ENCODE measurements at places on chromosomes 12 and 14. TPM values are rescaled to one million over a fixed set of nuclear protein-coding genes. Genes with fewer than 3 reads are reported as not detected.
A peak's percentile ranks its signal among the peaks of the same experiment; 100 is the strongest.

- no peak for DNase-seq
These were observed 25.6 kb downstream of the NDUFA12 start for GRCh38 chr12:94977766-94978468.

The HOXC13 gene
- total RNA-seq = not detected

The MANSC4 gene
- total RNA-seq = not detected

The NINJ2 gene
- 16.3 TPM for total RNA-seq

DNA sequence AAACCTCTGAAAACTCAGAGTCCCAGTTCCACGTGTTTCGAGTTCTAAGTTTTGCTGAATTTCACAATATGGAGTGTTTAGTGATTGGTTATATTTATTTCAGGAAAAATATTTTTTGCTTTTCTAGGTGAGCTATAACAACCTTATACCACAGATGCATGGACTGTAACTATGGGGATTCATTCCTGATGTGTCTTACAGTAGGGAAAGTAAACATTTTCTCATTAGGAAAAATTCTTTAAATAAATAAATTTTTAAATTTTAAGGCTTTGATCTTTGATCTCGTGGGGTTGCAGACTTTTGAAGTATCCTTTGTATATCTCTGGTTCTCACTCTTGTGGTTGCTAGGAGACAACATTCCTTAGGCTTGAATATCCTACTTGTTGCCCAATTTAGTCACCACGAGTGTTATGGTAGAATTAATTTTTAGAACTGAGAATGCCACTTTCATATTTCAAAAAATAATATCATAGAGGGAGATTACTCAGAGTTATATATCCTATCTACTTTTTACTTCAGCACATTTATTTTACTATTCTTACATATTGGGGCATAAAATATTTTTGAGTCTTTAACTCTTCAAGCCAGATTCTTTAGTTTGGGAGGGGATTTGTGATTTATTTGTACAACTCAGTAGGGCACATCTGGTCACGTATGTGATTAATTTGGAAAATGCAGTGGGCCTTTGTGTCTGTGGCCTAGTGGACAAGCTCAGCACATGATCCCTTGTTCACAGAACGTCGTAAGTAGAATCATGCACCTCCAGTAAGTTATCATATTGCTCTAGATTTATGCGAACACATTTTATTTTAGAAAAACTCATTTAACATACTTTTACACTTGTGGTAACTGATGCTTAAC is 224.0 kb downstream of the TTC6 start:
- no peak for DNase-seq

- no peak for DNase-seq
These were observed 36.6 kb downstream of the KRT76 start for GRCh38 chr12:52740584-52740983.

DNA sequence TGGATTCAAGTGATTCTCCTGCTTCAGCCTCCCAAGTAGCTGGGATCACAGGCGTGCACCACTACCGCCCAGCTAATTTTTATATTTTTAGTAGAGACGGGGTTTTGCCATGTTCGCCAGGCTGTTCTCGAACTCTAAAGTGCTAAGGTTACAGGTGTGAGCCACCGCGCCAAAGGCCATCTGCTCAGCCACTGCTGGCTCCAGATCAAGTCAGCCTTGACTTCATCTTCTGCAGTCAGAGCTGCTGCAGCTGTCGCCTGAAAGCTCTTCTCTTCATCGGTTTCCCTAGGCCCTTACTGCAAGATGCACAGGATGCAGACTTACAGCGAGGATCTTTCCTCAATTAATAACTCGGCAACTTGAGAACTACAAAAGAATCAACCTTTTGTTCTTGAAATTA is 66.8 kb downstream of the CLIP1 start:
- no peak for DNase-seq

The CCDC92 gene
- total RNA-seq = 133 TPM

GRCh38 chr12:13905794-13906193 is 75.6 kb downstream of the GRIN2B start:
- no peak for DNase-seq

GRCh38 chr12:8544295-8544694 is 3.6 kb upstream of the CLEC4E start:
- peak; percentile 59 for DNase-seq

DNA sequence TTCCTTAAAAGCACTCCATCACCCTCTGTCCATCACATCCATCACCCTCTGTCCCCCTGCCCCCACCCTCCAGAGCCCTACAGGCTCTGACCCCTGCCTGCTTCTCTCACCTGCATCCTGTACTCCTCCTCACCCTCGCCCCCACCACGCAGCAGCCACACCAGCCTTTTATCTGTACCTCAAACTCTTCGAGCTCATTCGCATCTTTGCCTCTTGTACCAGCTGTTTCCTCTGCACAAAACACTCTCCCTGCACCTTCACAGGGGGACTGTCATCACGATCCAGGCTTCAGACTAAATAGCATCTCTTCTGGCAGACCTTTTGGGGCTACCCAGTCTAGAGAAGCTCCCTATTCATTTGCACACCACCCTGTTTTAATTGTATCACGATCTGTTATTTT is 24.1 kb downstream of the TMEM229B start:
- no peak for DNase-seq

GRCh38 chr14:41899416-41899815 is 292.7 kb downstream of the LRFN5 start:
- no peak for DNase-seq

GRCh38 chr12:3097836-3098235 is 20.7 kb downstream of the TSPAN9 start:
- DNase-seq = no peak

DNA sequence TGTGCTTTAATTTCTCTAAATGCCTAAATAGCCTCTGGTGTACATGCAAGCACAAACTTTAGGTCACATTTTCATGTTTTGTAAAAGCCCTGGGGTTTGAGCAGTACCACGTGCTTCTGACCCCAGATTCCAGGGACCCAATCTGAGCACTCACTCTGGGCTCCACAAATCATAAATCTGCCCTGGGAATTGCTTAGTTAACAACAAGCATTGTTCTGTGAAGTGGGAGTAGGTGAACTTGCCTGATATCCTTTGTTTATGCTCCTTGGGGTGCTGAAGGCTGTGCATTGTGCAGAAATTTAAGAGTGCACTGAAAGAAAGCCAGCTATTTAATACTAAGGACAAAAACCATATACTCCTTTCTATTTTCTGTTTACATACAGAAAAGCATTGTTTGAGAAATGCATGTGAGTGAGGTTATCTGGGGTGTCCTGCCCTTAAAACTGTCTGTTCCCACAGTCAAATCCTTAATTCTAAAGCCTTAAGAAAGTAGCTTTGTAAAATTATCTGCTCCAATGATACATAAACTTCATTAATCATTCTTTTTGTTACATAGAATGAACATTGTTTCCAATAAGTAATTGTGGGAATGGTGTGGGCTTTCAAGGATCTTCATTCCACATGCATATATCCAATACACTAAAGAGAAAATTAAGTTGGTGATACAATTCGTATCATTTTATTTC is 258.6 kb upstream of the NPAS3 start:
- DNase-seq = no peak

The OAS2 gene
- 27.0 TPM for total RNA-seq

- no peak for DNase-seq
These were observed 5.9 kb upstream of the SPTB start for GRCh38 chr14:64885559-64885958.

- DNase-seq = no peak
These were observed 267.4 kb upstream of the PELI2 start for GRCh38 chr14:55850825-55851241.

The SLCO1B1 gene
- total RNA-seq = not detected

- DNase-seq = no peak
These were observed 382.3 kb downstream of the PCNX1 start for GRCh38 chr14:71289536-71289935.

GRCh38 chr12:50082644-50083043 is 2.5 kb upstream of the SMARCD1 start:
- no peak for DNase-seq

DNA sequence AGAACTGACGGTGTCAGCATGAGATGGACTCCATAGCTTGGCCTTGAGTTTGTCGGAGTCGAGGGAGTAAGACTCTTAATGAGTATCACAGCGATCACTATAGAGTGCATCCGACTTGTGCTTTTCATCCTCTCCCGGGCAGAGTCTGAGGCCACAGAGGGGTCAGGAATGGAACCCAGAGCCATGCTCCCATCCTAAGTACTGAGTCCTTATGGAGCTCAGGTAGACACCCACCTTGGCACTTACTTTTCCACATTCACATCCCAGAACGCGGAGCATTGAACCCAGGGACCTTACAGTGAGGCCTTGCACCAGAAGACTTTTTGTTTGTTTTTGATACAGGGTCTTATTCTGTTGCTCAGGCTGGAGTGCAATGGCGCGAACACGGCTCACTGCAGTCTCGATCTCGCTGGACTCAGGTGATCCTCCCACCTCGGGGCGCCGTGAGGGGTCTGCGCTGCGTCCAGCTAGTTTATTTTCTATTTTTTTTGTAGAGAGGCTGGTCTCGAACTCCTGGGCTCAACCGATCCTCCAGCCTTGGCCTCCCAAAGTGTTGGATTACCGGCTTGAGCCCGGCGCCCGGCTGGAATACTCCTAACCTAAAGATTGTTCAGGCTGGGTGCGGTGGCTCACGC is 719 bp upstream of the SRSF9 start:
- no peak for DNase-seq

The CARMIL3 gene
- total RNA-seq = 14.2 TPM

DNA sequence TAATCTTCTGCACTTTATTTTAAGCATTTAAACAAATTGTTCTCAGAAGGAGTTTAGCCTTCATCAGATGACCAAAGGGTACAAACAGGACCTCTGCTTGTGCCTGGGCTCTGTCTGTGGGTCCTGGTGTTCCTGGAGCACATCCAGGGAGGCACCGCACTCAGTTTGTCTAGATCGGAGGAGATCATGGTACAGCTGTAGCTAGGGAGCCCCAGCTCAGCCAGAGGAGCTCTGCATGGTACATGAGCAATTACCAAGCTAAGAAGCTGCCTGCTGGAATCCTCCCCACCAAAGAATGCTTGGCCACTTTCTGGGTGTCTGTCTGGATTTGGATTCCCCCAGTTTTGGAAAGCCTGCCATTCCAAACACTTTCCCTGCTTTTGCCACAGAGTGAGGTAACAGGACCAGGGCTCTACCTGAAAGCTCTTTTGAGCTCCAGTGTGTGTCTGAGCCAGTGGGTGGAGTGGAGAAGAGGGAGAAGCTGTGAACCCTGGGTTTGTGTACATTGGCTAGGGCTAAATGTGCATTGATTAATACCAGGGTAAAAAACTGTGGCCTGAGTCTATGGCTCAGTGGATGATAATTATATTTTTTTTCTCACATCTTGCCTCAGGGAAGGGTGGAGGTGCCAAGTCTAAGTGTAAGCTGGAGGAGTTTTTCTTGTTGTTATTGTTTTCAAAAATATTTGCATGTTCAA is 163.7 kb upstream of the IGF1 start:
- DNase-seq = no peak

- DNase-seq = no peak
These were observed 29.5 kb upstream of the OSBPL8 start for GRCh38 chr12:76588881-76589565.

The ARHGDIB gene
- total RNA-seq = 16.1 TPM

The C2CD5 gene
- total RNA-seq = 136 TPM

The P3H3 gene
- 27.0 TPM for total RNA-seq

GRCh38 chr12:89884952-89885351 is 176.3 kb upstream of the ATP2B1 start:
- DNase-seq = no peak

The UBC gene
- total RNA-seq = 1,171 TPM

DNA sequence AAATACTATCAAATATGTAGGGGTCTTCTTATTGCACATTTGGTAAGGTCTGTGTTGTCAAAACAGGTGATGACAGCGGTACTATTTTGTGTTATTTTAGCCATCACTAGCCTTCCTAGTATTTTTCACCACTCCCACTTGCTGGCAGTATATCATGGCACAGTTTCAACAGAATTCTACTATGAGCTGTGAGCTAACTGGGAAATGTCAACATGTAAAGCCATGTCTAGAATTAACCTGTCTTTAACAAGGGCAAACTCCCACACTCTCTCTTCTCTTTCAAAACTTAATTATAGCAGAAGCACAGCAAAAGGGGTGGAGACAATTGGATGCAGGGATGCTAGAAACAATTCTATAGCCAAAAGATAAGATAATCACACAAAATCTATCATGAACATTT is 253.4 kb downstream of the PAX9 start:
- DNase-seq = no peak

The ST8SIA1 gene
- total RNA-seq = 52.0 TPM

The POTEG gene
- not detected for total RNA-seq

The MUCL1 gene
- not detected for total RNA-seq

- no peak for DNase-seq
These were observed 888 bp downstream of the C1QL4 start for GRCh38 chr12:49335955-49336644.

The PRB4 gene
- total RNA-seq = not detected

GRCh38 chr14:72636094-72636493 is 257.8 kb downstream of the DPF3 start:
- DNase-seq = no peak

The KCNK10 gene
- total RNA-seq = 12.5 TPM

DNA sequence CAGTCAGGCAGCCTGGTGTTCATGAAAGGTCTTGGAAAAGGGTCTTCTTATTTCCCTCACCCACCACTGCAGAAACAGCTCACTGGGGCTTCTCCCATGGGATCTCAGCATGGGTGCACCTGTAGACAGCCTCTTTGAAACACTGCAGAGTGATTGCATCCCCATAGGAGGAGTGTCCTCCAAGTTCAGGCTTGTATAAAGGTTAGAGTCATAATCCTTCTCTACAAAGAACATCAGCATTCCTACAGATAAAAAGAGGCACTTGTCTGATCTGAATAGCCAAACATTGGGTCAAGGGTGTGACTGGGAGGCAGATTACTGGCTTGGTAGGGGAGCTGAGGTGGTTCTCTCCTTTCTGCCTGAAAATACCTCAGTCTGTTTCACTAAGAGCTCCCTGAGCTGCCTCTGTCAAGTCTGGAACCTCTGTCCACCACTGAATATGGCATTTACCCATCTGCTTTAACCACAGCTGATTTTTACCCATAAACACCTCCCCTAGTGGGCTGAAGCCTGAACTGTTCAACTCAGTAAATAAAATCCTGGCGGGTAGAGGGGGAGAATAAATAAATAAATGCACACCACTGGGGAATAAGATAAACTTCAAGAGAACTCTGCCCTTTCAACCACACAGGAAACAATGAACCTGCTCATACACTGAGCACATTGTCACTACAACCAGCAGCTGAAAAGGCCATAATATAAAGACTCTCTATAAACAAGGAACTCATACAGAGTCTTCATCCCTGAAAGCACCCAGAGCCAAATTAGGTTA is 120.7 kb upstream of the SCAF11 start:
- no peak for DNase-seq

DNA sequence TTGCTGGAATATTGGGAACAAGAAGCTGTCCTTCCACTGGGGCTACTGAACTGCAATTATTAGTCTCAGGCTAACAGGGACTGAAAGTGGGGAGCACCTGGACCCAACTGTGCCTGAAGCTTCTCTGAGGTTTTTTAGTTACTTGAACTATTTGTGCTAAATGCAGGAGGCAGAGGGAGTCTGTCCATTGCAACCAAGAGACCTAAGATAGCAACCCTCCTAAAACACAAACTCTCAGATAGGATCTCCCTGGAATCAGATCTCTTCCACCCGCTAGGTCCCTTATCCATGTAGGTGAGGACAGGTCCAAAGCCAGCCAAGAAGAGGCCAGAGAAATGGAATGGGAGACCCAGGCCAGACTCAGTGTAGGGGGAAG is 58.1 kb downstream of the NCOR2 start:
- DNase-seq = no peak
